ENCODE measurements at places on chromosomes 4 and X.

DNA sequence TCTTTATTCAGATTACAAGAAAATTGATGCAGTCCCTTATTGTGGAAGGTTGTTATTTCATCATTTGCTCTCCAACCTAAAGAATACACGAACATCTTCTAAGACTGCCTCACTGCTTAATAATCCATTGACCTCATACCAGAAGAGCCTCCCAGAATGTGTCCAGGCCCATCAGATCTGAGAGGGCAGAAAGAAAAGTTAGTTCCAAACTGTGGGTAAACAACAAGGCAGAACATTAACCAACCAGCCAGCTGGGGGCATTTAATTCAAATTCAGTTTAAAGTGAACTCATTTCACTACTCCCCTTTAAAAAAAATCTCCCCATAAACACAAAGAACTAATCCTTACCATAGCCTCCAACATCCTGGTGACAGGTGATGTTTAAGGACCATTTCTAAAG, 13.8 kb downstream of the GPC4 start:
- no peak for DNase-seq

DNA sequence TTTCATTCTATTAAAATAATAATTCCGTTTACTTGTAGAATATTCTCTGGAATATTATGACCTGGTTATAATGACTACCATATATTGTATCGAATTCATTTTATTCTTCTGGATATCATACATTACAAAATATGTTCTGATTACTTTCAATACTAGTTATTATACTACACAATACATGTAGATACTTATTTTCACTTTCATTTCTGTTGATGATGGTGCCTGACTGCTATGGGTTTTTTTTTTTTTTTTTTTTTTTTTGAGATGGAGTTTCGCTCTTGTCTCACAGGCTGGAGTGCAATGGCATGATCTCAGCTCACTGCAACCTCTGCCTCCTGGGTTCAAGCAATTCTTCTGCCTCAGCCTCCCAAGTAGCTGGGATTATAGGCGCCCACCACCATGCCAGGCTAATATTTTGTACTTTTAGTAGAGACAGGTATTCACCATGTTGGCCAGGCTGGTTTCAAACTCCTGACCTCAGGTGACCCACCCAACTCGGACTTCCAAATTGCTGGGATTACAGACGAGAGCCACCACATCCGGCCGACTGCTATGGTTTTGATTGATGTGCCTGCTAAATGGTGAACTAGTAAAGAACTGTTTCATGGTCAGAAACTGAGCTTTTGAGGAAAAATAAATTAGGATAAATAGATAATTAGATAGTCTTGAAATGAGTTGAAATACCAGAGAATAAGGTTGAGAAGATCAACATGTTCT, 39.5 kb downstream of the PCDH10 start:
- DNase-seq, result no peak

DNA sequence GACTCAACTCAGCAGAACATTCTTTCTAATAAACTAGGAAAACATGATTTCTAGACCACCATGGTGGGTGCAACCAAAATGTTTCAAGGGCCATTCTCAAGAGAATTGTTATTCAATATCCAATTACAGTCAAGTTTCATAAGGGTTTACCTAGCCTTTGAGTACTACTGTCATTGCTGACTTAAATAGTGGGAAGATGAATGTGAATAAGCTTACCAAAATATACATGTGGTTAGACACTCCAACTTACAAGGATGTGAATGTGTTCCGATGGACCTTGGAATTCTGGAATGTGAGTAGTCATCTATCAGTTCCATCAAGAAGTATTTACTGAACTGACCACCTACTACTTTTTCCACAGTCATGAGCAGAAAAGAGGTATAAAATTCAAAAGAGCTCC, 16.9 kb downstream of the SH3RF1 start:
- no peak for DNase-seq

GRCh38 chr4:151250706-151251105, 26.3 kb upstream of the PRSS48 start:
- DNase-seq, result no peak

DNA sequence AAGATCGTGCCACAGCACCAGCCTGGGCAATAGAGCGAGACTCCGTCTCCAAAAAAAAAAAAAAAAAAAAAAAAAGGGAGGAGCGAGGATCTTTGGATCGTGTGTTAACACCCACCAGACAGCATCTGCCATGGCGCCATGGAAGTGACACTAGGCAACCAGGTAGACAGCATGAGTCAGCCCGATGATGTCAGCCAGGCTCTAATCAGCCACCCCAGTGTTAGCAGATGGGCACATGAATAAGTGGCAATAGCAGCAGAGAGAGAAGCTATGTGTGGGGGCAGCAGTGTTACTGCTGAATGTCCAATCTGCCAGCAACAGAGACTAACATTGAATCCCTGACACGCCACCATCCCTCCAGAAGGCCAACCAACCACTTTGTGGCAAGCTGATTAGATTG, 6.6 kb downstream of the SYN1 start:
- DNase-seq, result no peak

- no peak for DNase-seq
Measured at GRCh38 chrX:96438803-96439202, 245.8 kb upstream of the DIAPH2 start.

GRCh38 chr4:80173401-80173800, 23.9 kb upstream of the PRDM8 start:
- DNase-seq, result peak; percentile 73

- peak; percentile 18 for DNase-seq
Measured at GRCh38 chrX:14497184-14497666, 32.1 kb upstream of the GLRA2 start.

Measured in CD4-positive, alpha-beta T cell treated with Interleukin-6 for 4 hours (primary cell).